Islet precursor cell (in vitro differentiated cells): ENCODE measurements at places on chromosomes 4 and X.
A peak's percentile ranks its signal among the peaks of the same experiment; 100 is the strongest.

DNA sequence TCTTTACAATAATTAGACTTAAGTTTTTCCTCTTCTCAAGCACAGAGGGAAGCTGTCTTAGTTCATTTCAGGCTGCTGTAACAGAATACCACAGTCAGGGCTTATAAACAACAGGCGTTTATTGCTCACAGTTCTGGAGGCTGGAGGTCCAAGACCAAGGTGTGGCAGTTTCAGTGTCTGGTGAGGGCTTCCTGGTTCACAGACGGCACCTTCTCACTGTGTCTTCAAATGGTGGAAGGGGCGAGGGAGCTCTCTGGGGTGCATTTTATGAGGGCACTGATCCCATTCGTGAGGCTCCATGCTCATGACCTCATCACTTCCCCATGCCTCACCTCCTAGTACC lies 115.7 kb upstream of the MXRA5 start:
- no peak for DNase-seq

- DNase-seq, result no peak
Measured at GRCh38 chr4:69617083-69617694, 22.3 kb downstream of the UGT2A2 start.

DNA sequence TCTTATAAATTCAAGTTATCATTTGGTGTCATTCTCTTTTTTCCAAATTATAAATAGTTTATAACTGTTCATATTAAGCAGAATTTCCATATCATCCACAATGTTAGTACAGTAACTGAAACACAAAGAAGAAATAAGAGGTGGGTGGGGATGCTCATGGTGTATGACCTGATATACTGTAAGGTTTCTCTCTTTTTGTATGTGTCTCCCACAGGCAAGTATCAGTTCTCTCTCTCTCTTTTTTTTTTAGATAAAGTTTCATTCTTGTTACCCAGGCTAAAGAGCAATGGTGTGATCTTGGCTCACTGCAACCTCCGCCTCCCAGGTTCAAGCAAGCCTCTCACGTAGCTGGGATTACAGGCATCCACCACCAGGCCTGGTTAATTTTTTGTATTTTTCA lies 43.7 kb upstream of the UGT2A3 start:
- DNase-seq, result no peak

- no peak for DNase-seq
Measured at GRCh38 chrX:80708781-80709180, 100.9 kb downstream of the BRWD3 start.

DNA sequence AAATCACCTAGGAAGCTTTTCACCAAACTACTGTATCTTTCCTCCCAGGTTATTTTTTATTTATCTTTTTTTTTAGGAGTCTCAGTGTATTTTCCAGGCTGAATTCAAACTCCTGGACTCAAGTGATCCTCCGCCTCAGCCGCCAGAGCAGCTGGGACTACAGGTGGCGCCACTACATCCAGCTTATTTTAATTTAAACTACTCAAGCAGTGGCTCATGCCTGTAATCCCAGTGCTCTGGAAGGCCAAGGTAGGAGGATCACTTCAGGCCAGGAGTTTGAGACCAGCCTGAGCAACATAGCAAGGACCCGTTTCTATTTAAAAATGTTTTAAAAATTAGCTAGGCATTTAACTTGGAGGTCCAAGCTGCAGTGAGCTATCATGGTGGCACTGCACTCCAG lies 37.8 kb downstream of the LEF1 start:
- DNase-seq, result no peak

GRCh38 chr4:78423790-78424189 lies 127.8 kb upstream of the ANXA3 start:
- DNase-seq, result no peak

GRCh38 chr4:98584265-98584664 lies 74.1 kb downstream of the TSPAN5 start:
- DNase-seq, result no peak

DNA sequence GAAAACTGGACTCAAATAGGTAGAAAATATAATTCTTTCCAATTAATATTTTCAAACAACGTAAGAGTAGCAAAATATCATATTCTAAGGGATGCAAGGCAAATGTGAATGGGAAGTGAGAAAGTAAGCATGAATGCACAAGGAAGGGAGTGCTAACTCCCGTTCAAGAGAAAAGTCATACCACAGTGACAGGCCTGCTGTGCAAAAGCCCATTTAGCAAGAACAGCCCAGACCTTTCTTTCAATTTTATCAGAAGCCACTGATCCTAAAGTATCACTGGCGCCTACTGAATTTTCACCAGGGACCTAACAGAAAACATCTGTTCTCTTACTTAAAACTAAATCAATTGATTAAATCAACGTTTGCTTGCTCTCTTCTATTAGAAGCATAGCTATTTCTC lies 157.9 kb upstream of the DKK2 start:
- DNase-seq, result no peak

GRCh38 chrX:1475881-1476280 lies 23.2 kb upstream of the ASMTL start:
- no peak for DNase-seq

- no peak for DNase-seq
Measured at GRCh38 chrX:47499293-47499692, 16.3 kb upstream of the ZNF41 start.

- DNase-seq, result no peak
Measured at GRCh38 chr4:2685541-2685940, 70.6 kb downstream of the TNIP2 start.

GRCh38 chr4:174528226-174528625 lies 5.9 kb upstream of the HPGD start:
- DNase-seq, result no peak

DNA sequence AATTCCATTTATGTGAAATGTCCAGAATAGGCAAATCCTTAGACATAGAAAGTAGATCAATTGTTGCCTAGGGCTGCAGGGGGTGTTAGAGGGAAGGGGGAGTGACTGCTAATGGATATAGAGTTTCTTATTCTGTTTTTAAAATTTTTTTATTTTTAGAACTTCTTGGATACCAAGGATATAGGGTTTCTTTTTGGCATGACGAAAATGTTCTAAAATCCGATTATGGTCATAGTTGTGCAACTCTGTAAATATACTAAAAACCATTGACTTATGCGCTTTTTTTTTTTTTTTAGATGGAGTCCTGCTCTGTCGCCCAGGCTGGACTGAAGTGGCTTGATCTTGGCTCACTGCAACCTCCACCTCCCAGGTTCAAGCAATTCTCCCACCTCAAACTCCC lies 125.2 kb upstream of the USP9X start:
- DNase-seq, result no peak

- no peak for DNase-seq
Measured at GRCh38 chrX:15748841-15749240, 10.8 kb downstream of the CA5B start.

GRCh38 chr4:130403221-130403620 lies 1307.3 kb downstream of the C4orf33 start:
- DNase-seq, result peak; percentile 50

GRCh38 chr4:892780-893179 lies 39.3 kb downstream of the GAK start:
- DNase-seq, result no peak

DNA sequence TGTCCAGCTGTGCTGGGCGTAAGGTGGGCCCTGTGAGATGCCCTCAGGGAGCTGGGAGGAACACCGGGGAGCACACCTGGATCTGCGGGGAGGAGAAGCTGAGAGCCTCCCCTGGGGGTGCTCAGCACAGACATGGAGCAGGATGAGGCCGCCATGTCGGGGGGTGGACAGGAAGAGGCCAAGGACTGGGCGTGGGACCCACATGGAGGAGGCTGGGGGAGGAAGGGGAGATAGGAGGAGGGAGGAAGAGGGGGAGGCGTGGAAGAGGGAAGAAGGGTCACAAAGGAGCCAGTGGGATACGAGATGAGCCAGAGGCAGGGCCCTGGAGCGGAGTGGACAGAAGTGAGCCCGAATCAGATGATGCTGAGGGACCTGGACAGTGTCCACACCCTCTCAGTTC lies 66.3 kb downstream of the ZFYVE28 start:
- peak; percentile 26 for DNase-seq

DNA sequence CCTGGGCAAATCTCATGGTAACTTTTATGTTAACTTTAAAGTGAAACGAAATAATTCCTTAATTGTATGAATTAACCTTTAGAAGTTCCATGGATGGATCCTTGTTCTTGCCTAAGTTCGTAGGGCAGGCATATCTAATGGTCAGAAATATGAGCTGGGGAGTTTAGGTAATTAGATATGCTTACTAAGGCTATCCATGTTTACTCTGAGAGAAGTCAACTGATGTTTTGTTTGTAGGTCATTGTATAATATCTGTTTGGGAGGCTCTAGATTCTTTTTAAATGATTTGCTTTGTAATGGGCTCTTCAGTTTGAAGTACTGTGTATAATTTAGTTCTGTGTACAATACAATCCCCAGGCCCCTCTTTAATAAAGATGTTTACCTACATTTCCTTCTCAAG lies 117.0 kb downstream of the DCK start:
- no peak for DNase-seq
